ENCODE measurements at places on chromosomes 7 and 10.

DNA sequence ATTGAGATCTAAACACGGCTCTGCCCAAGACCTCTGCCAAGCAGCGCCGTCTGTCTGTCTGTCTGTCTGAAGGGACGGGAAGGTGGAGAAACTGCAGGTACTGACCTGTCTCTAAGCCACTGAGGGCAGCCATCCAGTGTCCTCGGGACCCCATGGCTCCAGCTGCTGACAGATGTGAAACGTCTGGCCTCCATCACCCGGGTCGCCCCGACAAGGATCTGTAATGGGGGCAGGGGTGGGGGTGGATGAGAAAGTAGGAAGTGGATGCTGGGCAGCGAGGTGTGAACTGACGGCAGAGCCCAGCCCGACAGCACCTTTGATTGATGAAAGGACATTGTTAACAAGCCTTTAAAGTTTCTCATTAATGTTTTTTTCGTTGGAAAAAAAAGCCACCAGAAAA lies 193.1 kb downstream of the EBF3 start:
- no peak for DNase-seq

GRCh38 chr10:133475425-133475734 lies 21.6 kb downstream of the SCART1 start:
- DNase-seq = peak; percentile 49

DNA sequence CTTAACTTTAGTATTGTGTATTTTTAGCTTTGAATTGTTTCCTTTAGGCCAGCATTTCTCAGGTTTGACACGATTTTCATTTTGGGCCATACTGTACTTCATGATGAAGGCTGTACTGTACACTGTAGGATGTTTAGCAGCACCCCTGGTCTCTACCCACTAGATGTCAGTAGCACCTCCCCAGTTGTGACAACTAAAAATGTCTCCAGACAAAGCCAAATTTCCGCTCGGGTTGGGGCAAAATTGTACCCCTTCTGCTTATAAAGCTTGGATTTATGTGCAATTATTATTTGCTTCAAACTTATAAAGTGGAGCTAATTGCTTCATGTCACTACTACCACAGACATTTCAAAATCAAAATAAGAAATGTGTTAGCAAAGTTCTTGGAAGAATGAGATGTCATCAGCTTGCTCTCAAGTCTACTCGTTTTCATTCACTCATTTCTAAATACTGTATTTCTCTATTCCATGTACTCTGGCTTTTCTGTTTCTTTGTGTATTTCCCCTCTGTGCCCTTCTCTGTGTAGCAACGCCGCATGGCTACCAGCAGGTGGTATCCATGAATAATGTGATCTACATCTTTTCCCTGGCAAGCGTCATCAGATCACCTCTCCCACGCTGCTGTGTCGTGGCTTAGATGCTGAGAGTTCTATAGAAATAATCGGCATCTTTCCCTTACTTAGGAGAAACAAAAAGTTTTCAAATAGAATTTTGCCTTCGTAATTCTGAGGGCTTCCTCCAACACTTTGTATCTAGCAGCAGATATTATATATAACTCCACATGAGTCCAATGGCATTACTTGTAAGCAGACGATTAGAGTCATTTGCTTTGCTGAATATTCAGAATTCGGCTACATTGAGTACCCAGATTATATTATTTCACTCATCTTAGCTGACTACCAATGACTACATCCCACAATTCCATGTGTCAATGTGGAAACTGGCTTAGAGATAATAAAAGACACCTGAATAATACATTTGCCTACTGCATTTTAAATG lies 47.8 kb upstream of the CALCR start:
- no peak for DNase-seq

GRCh38 chr7:76044375-76044865 lies 3.4 kb downstream of the STYXL1 start:
- DNase-seq = no peak

- DNase-seq = no peak
Measured at GRCh38 chr10:48492201-48492600, 112.7 kb downstream of the ARHGAP22 start.

- DNase-seq = no peak
Measured at GRCh38 chr7:42203336-42203735, 33.7 kb downstream of the GLI3 start.

GRCh38 chr7:101162551-101163278 lies 2.7 kb downstream of the VGF start:
- no peak for DNase-seq

DNA sequence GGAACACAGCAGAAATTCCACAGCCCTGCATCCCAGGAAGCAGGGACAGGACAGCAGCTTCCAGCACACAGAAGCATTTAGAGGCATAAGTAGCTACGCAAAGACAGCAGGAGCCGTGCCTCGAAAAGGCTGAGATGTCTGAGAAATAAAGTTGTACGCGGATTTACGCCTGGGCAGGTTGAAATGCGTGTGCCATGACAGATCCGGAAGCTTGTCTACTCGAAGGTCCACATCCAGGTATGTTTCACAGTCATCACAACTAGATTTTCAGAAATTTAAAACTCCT lies 26.1 kb downstream of the DIP2C start:
- no peak for DNase-seq

- DNase-seq = no peak
Measured at GRCh38 chr7:158053183-158053915, 534.3 kb downstream of the PTPRN2 start.

GRCh38 chr7:768881-769504 lies 41.9 kb upstream of the PRKAR1B start:
- no peak for DNase-seq

DNA sequence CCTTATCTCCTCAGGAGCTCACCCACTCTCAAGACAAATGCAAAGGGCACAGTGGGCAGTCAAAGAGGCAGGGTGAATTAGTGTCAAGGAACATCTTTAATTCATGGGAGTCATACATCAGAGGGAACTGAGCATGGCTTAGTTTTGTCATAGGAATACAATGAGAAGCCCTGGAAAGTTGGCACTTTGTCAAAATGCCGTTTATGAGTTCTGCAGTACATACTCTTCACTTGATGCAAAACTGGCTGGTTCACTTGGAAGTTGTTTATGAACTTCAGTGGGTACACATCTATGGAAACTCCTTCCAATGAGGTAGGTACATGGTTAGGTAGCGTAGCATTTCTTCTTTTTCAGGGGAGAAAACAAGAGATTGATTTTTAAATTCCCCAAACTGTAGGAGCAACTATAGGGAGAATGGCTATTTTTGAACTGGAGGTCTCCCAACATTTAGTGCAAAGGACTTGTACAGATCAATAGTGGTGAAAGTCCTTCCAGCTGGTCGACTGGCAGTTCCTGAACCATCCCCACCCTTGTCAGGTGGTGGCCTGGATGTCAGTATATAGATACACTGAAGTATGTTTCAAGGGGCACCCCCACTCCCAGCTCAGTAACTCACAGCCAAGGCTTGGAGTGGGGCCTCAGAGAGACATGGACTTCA lies 580.5 kb downstream of the REEP3 start:
- DNase-seq = no peak

DNA sequence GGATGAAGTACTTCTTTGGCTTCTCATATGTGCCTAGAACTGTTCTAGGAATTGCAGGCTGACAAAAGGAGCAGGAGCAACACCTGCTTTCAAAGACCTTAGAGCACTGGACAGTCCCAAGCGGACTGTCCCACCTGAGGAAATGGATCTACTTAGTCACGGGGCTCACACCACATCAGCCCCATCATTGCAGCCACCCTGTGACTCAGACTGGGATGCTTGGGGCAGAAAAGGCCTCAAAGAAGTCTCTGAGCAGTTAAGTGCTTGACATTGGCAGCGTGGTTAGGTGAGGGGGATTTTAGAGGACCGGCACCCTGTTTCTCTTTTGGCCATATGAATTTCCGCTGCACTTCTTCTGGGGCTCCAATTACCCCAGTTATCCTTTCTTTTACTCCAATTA lies 256.6 kb downstream of the USP6NL start:
- no peak for DNase-seq

Measured in CD8-positive, alpha-beta T cell (primary cell).